ENCODE measurements at places on chromosomes 1 and 21.

GRCh38 chr1:235724730-235725129 lies 75.1 kb upstream of the GNG4 start:
- DNase-seq: no peak

- no peak for DNase-seq
Observed at GRCh38 chr1:163730411-163730821, 408.7 kb downstream of the NUF2 start.

- DNase-seq: no peak
Observed at GRCh38 chr1:15501208-15502032, 22.6 kb downstream of the CASP9 start.

DNA sequence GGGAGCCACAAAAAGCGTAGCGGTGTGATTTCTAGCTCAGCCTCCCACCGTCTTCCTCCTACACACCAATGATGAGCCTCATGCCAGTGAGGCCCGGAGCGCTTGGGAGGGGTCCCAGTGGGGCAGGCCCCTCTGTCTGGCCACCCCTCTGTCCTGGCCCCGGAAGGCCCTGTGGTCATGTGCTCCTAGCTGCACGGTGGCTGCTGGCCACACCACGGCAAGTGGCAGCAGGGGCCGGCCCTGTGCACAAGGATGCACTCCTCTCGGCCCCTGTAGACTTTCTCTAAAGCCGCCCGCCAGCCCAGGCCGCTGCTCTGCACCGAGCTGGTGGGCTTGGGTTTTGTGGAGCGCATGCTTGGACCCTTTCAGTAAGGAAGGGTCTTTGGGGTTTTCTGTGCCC lies 53.6 kb downstream of the KCNAB2 start:
- DNase-seq: no peak

DNA sequence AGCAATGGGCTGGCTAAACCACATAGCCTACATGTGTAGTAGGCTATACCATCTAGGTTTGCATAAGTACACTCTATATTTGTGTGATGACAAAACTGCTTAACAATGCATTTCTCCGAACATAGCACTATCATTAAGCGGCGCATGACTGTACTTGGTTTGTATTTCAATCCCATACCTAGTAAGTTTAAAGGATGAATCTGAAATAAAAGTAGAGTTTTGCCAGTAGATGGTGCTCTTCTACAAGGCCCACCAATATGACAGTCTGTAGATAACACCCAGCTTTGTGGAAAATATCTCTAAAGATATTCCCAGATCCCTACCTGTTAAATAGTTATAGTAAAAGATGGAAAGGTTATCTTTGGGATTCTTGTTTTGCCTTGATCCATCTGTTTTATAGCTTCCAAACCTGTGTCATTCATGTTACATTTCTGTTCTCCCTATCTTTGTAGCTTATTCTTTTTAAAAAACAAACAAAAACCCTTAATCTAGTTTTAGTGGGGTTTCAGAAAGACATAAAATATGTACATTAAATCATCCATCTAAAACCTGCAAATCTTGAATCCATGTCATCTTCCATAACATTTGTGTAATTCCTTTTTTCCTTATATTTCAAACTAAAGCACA lies 33.9 kb upstream of the ASPM start:
- peak; percentile 27 for DNase-seq

- no peak for DNase-seq
Observed at GRCh38 chr1:218336328-218336727, 8.8 kb upstream of the TGFB2 start.

GRCh38 chr1:2291577-2291976 lies 63.5 kb downstream of the SKI start:
- DNase-seq: no peak

DNA sequence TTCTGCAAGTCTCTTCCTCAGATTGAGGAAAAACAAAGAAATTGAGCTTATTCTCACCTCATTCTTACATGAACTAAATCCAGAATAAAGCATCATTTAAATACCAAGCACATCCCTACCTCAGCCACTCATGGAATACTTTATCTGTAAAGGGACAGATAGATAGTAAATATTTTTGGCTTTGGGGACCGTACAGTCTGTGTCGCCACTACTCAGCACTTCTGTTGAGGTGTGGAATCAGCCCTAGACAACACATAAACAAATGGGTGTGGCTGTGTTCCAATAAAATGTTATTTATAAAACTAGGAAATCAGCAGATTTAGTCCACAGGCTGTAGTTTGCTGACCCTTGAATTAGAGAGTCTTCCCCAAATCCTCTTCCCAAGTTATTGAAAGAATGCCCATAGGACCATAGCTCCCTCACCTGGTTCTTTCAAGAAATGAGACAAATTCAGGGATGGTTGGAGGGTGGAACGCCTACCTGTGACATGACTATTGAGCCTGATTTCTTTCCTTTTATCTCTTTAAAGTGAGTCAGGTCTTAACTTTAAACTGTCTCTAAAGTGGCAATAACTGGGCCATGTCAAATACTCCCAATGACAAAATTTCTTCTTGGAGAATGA lies 878.5 kb downstream of the USP25 start:
- no peak for DNase-seq

DNA sequence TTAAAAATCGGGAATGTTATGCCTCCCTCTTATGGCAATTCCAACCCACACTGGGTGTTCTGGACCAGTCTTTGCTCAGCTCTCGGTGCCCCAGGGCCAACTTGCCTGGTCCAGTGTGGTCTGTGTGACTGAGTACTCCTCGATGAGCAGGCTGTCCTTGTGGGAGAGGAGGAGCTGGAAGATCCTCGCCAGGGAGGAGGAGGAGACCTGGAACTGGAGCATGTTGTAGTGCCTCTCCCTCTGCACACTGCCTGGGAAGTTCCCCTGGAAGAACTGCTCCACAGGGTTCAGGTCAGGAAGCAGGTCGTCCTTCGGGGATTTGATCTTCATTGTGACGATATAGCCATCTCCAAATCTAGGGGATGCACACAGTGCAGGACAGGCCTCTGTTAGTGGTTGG lies 88.5 kb upstream of the GCLM start:
- no peak for DNase-seq

- DNase-seq: no peak
Observed at GRCh38 chr21:17644186-17644585, 31.5 kb upstream of the BTG3 start.

DNA sequence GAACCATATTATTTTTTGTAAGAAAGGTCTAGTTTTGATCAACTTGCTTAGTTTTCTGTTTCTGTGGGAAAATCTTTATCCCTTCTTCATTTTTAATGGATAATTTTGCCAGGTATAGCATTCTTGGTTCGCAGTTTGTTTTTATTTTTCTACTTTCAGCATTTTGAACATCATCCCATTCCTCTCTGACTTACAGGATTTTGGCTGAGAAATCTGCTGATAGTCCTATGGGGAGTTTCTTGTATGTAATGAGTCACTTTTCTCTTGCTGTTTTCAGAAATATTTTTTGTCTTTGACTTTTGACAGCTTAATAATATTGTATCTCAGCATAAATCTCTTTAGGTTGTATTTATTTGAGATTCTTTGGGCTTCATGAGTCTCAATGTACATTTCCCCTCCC lies 389.1 kb downstream of the PBX1 start:
- no peak for DNase-seq

DNA sequence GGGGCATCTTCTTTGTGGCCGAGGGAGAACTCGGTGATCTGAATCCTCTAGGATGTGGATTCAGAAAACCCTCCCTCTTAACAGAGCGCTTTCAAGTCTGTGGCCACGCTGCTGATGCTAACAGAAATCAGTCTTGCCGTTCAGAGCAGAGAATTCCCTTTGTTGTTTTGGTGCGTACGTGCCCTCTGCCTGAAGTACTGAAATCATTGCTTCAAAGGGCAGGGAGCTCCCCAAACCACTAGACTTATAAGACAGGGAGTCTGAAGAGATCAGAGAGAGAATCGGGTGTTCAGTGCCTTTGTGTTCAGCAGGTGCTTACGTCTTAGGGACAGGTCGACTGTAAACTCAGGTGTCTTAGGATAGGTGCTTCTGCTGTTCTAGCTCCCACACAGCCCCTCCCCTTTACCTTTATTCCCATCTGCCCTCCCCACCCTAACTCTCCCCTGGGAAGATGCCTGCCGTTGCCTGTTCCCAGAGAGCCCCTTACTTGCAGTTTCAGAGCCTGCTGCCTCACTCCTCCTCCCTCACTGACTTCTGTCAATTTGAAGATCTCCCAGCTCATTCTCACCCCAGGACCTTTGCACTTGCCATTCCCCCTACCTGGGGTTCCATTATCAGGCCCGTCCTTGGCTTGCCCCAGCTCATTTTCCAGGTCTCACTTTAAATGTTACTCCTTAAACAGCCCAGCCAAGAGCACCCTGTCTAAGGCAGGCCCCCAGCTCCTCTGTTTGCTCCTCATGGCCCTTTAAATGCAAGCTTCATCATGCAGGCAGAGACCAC lies 143.0 kb downstream of the CAMTA1 start:
- no peak for DNase-seq

DNA sequence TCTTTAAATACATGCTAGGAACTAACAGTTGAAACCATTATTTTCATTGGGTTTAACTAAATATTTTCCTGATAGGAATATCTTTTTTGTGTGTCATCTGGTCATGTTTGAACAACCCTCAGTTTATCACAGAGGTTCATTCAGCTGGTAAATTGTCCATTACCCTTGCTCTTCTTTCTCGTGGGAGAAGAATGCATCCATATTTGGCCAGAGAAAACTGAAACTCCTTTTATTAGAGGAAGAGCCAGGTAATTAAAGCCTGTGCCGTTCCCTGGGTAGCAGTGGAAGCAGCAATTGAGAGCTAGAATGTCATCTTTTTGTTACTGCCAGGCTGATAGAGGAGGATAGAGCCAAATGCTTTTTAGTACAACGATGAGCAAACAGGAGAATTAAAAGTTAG lies 587.2 kb upstream of the ZRANB2 start:
- DNase-seq: no peak

DNA sequence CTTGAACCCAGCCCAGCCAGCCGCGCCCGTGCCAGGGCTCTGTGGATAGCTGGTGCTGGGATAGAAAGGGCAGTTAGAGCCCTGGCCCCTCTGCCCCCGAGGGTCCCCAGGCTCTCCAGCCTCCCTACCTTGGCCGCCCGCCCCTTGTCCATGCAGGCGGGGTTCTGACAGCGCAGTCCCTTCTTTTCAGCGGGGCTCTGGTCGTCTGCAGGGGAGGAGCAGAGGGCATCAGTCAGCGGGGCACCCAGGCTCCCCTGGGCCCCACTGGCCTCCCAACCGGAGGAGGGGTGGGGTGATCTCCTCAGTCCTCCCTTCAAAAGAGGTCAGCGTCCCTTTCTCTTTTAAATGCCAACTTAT lies 4.9 kb upstream of the PLEKHG5 start:
- no peak for DNase-seq

GRCh38 chr1:174880171-174880570 lies 119.6 kb upstream of the CACYBP start:
- DNase-seq: no peak

- no peak for DNase-seq
Observed at GRCh38 chr1:248215880-248216279, 15.3 kb upstream of the OR2M4 start.

GRCh38 chr1:88549536-88549935 lies 134.5 kb upstream of the PKN2 start:
- DNase-seq: no peak

GRCh38 chr1:31615414-31615813 lies 2.1 kb upstream of the HCRTR1 start:
- no peak for DNase-seq

- no peak for DNase-seq
Observed at GRCh38 chr1:7581754-7582459, 189.2 kb upstream of the VAMP3 start.

DNA sequence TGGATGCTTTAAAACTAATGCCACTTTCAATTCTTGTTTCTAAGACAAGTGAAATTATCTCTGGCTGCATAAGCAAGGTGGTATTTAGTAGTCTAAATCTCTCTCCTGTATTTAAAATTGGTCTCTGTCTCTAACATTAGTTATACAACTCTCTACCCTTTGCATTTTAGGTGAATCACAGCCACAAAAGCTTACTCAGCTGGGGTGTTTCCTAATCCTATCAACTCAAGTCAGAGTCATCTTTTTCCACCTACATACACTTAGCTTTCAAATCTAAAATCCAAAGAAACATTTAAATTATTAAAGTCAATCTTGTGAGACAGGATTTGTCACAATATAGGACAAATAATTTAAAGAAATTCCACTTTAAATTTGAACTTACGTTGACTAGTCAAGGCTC lies 255.1 kb upstream of the CXADR start:
- no peak for DNase-seq

- no peak for DNase-seq
Observed at GRCh38 chr1:119139857-119140176, 636 bp downstream of the WARS2 start.

GRCh38 chr1:5927506-5928370 lies 64.5 kb downstream of the NPHP4 start:
- no peak for DNase-seq

- DNase-seq: no peak
Observed at GRCh38 chr21:33948096-33948950, 32.7 kb upstream of the ATP5PO start.

GRCh38 chr1:110727246-110727645 lies 52.5 kb upstream of the KCNA3 start:
- DNase-seq: no peak
